ENCODE measurements at places on chromosomes 16 and 17.

GRCh38 chr16:71288570-71288889 lies 672 bp downstream of the CMTR2 start:
- DNase-seq = no peak

DNA sequence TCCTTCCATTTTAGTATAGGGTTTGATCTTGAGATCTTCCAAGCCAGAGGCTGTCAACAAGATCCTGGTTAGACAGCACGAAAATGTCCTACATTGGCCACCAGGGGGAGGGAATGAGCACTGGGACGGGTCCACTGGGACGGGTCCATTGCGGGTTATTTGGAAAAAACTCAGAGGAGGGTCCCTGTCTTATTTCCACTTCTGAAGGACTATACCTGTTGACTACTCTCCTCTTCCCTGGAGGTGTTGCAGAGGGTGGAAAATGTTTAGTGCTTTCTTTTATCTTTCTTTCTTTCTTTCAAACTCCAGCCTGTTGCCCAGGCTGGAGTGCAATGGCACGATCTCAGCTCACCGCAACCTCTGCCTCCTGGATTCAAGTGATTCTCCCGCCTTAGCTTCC lies 2.5 kb downstream of the TTLL6 start:
- DNase-seq = peak; percentile 15

GRCh38 chr17:35433075-35433894 lies 985 bp upstream of the SLFN12 start:
- DNase-seq = peak; percentile 99

- DNase-seq = no peak
Measured at GRCh38 chr17:45994987-45995386, 4.1 kb upstream of the STH start.

GRCh38 chr16:50414152-50414551 lies 45.4 kb upstream of the BRD7 start:
- DNase-seq = no peak

DNA sequence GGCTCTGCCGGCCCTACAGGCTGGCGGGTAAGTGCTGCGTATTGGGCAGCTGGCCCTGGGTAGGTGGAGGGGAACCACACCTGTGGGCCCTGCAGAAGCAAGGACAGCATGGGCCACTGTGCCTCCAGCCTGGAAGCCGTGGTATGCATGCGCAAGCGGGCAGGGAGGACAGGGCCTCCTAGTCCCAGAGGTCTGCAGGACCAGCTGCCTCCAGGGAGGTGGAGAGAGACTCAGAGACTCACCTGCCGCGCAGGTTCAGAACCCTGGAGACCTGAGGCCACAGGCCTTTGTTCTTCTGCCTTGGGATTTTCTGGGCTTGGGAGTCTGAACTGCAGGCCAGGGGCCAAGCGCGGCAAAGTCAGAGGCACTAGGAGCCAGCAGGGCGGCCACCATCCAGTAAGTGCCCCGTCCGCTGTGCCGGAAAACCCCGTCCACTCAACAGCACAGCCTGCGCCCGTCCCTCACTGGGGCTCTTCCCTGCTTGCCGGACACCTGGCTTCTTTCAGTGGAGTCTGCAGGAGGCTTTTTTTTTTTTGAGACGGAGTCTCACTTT lies 8.8 kb upstream of the RAB40C start:
- no peak for DNase-seq

DNA sequence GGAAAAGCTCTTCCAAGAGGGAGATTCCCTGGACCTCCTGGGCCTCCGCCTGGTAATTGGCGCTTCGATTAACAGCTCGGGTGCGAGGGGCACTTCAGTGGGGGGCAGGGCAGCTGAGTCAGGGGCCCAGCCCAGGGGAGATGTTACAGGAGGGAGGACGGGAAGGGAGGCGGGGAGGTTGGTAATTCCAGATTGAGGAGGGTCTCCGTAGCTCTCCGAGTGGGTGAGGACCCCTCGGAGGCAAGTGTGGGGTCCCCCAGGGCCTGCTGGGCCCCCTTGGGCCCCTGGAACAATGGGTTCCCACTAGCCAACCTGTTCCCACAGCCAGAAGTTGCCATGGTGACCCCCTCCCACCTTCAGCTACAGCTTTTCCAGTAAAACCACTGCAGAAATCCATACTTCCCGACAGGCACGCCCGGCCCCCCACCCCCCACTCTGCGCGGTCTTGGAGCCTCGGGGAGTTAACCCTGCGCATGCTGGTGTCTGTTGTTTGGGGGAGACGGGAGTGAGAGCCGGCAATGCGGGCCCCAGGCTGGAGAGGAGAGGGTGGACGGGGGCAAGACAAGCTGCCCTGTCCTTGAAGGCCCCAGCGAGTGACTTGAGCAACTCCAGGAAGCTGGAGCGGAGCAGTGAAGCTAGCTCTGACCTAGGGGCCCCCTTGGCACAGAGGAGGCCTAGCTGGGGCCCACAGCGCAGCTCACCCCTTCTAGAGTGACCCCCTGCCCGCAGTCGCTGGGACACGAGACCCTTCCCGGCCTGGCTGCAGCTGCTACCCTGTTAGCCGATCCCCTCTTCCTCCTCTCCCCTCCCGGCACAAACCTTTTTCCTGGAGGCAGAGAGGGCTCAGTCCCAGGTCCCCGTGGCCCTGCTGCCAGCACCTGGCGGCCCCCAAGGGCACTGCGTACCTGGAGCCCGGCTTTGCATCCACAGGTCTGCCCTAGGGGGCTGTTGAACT lies 37.8 kb downstream of the TMEM235 start:
- peak; percentile 82 for DNase-seq
